ENCODE measurements at places on chromosomes 6 and 20.

DNA sequence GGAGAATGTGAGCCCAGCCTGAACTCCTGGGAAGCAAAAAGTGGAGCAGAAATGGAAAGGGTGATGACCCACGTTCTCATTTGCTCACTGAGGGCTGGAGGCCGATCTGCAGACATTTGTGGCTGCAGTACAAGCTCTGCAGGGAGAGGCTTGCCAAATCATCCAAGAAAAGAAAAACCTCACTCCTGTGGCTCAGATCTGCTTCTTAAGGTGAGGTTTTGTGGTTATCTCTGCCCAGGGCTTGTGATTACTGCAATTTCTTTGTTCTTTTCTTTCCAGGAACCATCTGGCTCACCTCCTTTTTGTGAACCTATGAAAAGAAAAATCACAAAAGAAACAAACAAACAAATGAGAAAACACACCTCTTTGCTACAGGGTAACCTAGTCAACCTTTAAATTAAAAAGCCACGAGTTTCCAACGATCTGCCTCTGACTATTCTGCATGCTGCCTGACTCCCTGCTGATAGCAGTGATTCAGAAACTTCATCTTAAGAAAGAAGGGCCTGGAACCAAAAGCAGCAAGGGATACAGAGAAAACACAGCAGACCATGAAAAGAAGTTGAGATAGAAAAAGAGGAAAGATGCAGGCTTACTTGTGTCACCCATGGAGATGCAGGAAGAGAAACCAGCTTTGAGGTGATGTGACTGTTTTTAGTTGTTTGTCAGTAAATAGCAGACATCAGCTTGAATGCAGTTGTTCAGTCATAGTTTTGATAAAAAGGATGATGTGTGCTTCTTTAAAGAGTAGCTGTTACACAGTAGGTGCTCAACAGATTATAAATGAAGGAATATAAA is 165.1 kb downstream of the LMBRD1 start:
- DNase-seq: no peak

DNA sequence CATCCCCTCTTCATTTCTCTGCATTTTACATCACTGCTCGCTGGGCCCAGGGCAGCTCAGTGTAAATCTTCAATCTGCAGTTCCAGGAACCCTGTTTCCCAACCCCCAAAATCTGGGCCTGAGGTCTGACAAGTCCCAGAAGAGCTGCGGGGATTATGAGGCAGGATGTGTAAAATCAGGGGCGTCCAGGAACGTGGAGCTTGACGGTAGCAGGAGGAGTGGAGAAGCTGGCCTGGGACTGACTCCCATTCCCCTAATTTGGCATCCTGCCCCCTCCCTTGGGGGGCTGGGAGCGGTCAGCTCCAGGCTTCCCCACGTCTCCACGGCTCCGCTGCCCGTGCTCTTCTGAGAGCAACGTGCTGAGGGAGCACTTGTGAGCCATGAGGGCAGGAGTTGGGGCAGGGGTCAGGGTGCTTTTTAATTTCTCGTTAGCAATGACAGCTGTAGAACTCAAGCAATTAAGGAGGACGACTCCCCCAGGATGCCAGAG is 23.4 kb upstream of the VEGFA start:
- no peak for DNase-seq

DNA sequence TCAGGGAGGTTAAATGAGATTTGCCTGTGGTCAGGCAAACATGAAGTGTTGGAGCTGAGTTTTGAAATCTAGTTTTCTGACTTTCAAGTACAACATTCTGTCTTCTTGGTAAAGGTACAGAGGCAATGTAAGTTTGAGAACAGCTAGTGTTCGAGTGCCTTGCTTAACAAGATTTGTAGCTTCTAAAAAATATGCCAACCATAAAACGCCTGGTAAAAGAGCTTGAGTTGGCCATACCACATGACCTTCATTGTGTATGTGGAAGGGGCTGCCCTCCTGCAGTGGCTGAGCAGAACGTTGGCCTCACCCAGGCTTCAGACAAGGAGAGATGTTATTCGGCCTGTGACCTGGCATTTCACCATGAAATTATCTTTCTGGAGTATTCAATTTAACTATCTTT is 86.5 kb downstream of the MAP7 start:
- no peak for DNase-seq

DNA sequence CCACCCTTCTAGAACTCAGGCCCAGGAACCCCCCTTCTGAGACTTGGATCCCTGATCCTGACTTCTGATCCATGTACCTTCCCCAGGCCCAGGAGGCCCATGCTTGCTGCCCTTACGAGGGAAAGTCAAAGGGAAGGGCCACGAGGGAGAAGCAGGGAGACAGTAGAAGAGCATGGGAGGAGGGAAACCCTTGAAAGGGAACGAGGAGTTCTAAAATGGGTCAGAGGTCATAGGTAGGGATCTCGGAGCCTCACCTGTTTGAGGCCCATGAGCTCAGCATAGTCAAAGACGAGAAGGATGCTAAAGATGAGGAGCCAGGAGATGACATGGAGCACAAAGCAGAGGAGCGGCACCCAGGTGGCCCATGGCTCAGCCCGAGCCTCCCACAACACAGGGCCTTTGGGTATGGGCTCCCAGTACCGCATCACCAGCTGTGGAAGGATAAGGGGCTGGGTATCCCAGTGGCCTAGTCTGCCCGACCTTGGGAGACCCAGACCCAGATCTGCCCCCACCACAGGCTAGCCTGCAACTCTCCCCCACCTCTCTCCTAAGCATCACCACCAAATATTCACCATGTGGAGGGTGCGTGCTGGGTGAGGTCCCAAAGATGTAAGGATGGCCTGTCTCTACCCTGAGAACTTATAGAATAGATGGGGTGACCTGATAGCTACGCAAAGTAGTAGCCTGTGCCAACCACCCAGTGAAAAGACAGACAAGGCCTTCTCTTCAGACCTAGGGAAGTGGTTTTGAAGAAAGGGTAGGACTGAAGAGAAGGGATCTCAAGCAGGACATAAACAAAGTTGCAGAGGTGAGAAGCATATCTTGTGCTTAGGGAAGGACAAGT is 1.5 kb downstream of the NRM start:
- DNase-seq: no peak

DNA sequence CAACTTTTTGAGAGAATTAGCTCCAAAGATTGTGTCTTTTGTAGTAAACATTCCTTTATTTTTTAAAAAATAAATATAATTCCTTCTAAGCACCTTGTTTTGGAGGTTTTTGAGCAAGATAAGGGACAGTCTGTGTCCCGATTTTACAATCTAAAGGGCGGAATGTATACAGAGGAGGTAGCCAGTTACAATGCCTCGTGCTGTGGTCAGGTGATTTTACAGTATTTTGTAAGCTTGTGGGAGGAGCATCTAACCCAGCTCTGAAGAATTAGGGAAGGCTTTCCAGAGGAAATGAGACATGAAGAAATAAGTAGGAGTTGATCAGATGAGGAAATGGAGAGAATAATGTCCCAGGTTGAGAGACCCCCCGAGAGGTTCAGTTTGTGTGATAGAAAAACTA is 1.3 kb downstream of the HINT3 start:
- no peak for DNase-seq

Measured in non-pigmented ciliary epithelial cell (primary cell).